ENCODE measurements at places on chromosomes 12 and 14.

DNA sequence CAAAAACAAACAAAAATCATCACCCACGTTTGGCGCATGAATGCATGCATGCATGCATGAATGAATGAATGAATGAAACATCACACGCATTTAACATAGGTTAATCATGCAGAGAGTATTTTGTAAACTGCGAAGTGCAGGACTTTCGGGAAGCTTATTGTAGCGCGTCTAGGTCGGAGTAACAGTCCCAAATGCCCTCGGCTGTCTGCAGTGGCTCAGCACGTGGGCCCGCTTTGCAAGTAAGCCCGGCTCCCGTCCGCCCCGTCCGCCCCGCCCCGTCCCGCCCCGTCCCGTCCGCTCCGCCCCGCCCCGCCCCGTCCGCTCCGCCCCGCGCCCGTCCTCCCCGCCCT, 263 bp upstream of the IFT81 start:
- DNase-seq, result no peak

GRCh38 chr14:68589447-68590200, 203.2 kb downstream of the ZFP36L1 start:
- no peak for DNase-seq

GRCh38 chr14:102779574-102780315, 2.5 kb downstream of the TRAF3 start:
- DNase-seq, result no peak

GRCh38 chr12:45644541-45644940, 85.0 kb upstream of the ARID2 start:
- no peak for DNase-seq

- DNase-seq, result no peak
Observed at GRCh38 chr14:95206534-95206933, 49.2 kb upstream of the DICER1 start.

- DNase-seq, result no peak
Observed at GRCh38 chr14:90924621-90925340, 108.6 kb upstream of the TTC7B start.

DNA sequence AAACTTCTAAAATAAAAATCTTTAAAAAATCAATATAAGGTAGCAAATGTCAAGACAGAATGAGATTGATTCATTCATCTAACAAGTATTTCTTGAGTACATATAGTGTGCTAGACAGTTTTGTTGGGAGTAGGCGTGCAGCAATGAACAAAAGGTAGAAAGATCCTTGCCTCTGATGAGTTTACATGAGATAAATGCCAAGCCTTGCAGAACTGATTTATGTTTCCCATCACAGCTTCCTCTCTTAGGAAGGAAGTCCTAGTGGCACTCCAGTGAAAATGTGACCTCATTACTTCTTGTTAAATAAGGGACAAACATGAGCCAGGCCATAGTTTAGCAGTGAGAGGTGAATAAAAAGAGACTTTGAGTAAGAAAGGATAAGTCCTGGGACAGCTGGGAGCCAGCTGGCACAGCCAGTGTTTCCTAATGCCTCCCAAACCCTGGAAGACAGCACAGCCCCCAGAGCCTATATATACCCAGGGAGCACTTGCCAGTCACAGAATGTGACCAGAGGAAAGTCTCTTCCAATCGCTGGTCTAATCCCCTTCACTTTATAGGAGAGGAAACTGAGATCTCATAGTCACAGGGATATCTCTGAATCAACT, 4.7 kb upstream of the COCH start:
- DNase-seq, result no peak

DNA sequence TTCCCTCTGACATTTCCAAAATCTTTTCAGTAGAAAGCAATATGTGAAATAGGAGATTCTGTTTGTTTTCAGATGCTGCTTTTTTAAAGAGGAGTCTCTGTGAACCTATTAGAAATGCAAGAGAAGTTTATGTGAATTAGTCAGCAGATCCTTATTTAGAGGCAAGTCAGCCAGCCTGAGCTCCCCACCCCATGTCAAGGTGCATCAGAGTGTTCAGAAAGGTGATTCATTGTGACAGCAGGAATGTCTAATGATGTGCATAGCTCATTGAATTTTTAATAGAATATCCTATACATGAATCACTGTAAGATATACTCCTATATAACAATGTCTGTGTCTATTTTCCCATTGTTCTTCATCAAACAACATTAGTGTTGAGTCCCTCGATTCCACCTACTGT, 1222.4 kb upstream of the USP15 start:
- DNase-seq, result no peak

DNA sequence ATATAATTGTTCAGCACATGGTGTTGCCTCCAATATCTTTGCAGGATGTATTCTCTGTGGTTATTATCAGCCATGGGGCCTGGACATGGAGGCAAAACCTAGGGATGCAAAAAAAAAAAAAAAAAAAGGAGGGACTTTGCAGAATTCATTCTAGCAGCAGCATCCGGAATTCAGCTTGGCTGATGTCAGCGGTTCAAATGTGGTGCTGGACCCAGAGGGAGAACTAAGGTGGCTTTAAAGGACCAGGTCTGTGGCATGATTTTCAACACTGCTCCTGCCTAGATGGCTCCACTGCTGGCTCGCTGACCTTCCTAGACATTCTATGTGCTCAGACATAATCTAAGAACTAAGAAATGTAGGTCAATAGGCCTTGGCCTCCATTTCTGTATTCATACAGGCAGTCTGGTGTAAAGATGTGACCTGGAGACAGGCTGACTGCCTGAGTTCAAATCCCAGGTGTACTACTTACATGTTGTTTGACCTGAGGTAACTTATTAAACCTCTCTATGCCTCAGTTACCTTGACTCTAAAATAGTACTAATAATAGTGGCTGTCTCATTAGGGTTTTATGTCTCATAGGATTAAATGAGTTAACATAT, 108.6 kb downstream of the PPM1A start:
- no peak for DNase-seq

- DNase-seq, result no peak
Observed at GRCh38 chr14:100028990-100029677, 36.1 kb upstream of the EVL start.
